ENCODE measurements at places on chromosomes 2 and 18.
A peak's percentile ranks its signal among the peaks of the same experiment; 100 is the strongest.

- DNase-seq, result no peak
These were observed 20.3 kb downstream of the INO80C start for GRCh38 chr18:35477497-35477896.

DNA sequence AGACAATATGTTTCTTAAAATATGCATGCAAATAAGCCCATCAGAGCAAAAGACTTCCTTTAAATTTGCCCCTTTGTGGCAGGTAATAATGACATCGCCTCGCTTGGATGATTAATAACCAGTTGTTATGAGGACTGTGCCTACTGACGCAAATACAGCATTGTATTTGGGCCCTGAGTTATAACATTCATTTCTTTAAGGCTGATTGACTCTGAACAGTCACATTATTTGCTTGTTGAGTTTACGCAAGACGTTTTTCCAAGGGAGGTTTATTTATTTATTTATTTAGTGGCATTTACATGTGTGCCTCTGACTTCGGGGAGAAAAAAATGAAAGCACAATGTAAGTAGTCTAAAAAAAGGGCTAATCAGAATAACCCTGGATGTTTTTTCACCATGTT, 88.3 kb downstream of the SLC8A1 start:
- no peak for DNase-seq

GRCh38 chr2:29769847-29770246, 151.5 kb downstream of the ALK start:
- DNase-seq, result no peak

DNA sequence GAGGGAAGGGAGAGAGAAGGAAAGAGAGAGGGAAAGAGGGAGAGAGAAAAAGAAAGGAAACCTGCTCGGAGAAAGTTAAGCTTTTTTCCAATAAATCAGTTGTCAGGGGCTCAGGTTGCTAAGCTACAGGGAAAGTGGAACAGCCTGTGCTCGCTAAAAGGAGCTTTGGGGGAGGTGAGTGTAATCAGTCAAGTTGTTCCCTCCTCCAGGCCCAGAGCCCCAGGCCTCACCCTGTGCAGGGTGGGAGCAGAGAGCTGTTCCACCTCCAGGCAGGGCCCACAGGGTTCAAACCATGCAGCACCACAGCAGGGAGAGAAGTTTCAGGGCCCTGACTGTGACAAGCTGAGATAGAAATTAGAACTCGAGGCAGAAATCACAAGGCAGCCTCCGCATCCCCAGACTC, 56.4 kb upstream of the PPP1CB start:
- peak; percentile 80 for DNase-seq

GRCh38 chr2:222303828-222304736, 5.3 kb upstream of the PAX3 start:
- DNase-seq, result no peak

GRCh38 chr18:6605115-6605869, 124.2 kb upstream of the ARHGAP28 start:
- no peak for DNase-seq

GRCh38 chr2:17646081-17646554, 105.6 kb downstream of the VSNL1 start:
- DNase-seq, result peak; percentile 40

- no peak for DNase-seq
These were observed 4.9 kb upstream of the IL1B start for GRCh38 chr2:112841295-112842044.

GRCh38 chr2:23662941-23663920, 263.7 kb downstream of the ATAD2B start:
- no peak for DNase-seq

GRCh38 chr18:61335684-61336555, 2.7 kb downstream of the CDH20 start:
- no peak for DNase-seq

DNA sequence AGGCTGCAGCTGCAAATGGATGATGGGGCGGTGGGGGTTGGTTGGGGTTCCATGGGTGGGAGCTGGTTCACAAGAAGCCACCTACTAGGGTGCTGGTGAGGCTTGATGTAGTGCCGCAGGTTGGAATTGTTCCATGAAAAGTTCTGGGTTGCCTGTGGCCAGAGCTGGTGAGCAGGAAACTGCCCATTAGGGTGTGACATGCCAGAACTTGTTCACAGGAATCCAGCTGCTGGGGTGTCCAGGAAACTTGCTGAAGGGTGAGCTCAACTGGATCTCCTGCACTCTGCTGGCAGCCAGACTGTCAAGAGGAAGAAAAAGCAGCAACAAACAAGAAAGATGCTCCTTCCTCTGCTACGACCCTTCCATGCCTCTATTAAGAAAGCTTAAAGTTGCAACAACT, 48.8 kb downstream of the MAP3K20 start:
- DNase-seq, result no peak

GRCh38 chr18:363301-364085, 95.6 kb upstream of the THOC1 start:
- DNase-seq, result no peak

DNA sequence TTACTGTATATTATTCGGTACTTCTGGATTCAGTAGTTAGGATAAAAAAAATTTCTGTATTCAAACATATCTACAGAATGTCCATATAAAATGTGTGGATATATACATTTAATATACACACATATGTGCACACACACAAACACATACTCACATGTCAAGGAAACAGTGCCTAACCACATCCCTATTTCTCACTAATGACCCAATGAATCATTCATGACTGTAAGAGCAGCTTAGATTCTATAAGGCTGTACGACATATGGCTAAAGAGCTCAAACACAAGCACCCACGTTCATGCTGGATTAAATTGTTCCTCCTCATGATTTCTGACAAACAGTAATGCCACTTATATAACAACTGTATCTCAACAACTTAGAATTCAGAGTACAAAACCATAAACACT, 457.3 kb downstream of the ADCYAP1 start:
- DNase-seq, result peak; percentile 22

DNA sequence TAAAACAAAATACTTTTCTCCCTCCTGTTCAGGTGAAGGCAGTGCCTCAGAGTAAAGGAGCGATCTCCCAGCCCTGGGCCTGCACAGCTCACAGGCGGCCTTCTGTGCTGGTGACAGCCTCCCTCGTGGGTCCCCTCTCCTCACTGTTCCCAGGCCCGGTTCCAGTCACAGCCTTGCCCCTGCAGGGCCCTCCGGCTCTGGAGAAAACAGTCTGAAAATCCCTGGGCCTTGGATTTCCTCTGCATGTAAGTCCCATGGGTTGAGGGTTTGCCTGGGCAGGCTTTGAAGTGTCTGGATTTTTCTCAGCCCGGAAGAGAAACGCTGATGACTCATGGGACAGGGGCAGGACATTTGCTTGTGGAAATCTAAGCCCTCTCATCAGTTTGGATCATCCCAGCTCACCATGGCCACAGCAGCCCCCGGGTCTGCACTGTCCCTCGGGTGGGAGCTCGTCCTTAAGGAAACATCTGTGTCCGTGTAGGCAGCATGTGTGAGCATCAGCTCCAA, 186.1 kb upstream of the RAB12 start:
- DNase-seq, result no peak

DNA sequence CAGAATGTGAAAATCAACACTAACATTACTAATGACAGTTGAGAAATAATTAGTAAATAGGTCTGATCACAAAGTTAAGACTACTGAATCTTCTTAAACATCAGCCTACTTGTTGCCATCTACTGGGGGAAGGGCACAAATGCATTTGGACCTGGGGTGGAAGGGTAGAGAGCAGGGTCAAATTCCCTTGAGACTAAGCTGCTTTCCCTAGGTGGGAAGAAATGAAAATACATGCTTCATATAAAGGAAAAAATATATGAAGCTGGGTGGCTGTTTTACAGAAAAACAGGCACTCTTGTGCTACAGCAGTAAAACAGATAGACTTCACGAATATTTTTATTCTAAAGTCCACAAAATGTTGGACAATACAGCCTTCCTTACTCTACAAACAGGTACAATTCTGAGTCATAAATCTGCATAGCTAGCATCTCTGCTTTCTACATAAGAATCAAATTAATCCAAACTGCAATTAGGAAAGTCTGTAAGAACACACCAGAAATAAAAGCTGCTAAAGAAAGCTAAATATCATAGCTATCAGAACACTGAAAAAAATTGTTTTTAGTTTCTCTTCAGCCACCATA, 10.9 kb downstream of the TRIP12 start:
- peak; percentile 52 for DNase-seq

GRCh38 chr2:48883661-48884060, 128.1 kb upstream of the LHCGR start:
- DNase-seq, result peak; percentile 67

GRCh38 chr18:5720132-5720531, 175.2 kb downstream of the TMEM200C start:
- no peak for DNase-seq

GRCh38 chr2:2942225-2942624, 435.4 kb downstream of the EIPR1 start:
- no peak for DNase-seq

GRCh38 chr18:44996261-44996660, 315.6 kb downstream of the SETBP1 start:
- DNase-seq, result no peak

DNA sequence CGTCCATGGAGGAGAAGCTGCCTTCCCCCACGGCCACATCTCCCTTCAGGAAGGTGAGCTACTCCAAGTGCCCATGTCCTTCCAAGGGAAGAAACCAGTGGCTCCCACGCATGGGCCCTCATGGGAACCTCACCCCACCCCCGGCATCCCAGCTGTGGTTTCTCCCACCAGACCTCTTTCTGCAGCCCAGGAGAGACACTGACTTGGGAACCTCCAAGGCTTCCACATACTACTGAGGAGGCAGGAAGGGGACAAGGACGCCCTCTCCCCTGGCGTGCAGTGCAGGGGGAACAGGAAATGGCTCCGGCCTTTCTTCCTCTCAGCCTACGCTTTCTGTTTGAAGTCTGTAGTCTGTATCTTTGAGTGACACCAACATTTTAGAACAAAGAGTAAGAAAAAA, 104.5 kb upstream of the EPC2 start:
- DNase-seq, result no peak

DNA sequence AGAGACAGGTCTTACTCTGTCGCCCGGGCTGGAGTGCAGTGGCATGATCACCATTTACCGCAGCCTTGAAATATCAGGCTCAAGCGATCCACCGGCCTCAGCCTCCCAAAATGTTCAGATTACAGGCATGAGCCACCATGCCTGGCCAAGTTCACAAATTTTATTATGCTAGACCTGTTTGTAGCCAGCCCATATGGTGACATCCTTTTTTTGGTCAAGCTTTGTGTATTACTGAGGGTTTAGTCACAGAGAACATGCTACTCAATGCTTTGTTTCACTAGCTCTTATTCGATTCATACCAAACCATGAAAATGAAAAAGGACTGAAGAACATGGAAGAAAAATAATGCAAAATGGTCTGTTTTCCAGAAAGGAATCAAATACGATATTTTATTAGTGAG, 41.4 kb downstream of the DGKD start:
- no peak for DNase-seq

DNA sequence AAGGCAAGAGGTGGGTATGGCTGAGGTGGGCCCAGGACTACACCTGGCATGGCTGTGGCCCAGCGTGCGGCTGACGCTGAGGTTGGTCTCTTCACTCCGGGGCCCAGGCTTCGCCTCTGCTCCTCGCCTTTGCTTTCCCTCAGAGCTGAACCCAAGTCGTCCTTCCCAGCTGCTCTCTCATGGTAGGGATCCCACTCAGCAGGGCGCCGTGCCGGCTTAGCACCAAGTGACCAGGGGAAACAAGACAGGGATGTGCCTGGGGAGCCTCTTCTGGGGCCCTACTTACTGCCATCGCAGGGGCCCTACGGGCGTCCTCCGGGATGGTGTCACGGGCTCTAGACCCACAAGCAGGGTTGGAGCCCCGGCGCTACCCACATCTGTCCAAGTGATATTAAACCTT, 138.1 kb upstream of the ALKAL2 start:
- no peak for DNase-seq

GRCh38 chr18:4286256-4286655, 168.9 kb downstream of the DLGAP1 start:
- DNase-seq, result no peak

DNA sequence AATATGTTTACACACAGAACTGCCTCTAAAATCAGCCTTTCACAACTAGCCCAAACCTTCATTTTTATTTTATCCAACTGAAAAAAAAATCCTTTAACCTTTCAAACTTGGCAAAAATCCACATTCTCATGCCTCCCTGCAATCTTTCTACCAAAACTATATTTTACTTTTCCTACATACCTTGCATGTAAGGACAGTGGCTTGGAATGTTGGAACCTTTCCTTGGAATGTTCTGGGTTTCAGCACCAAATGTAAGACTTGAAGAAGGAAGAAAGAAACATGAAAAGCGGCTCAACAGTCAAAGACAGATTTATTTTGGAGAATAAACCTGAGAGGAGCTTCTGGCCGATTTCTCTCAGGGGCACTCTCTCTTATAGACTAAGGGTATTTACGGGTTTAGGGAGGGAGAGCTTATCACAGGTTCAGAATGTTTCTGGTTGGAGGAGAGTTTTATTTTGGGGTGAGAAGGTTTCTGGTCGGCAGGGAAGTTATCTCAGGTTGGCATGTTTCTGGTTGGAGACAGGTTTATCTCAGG, 79.7 kb downstream of the RRM2 start:
- DNase-seq, result no peak

GRCh38 chr2:72399879-72400278, 252.2 kb upstream of the CYP26B1 start:
- no peak for DNase-seq

DNA sequence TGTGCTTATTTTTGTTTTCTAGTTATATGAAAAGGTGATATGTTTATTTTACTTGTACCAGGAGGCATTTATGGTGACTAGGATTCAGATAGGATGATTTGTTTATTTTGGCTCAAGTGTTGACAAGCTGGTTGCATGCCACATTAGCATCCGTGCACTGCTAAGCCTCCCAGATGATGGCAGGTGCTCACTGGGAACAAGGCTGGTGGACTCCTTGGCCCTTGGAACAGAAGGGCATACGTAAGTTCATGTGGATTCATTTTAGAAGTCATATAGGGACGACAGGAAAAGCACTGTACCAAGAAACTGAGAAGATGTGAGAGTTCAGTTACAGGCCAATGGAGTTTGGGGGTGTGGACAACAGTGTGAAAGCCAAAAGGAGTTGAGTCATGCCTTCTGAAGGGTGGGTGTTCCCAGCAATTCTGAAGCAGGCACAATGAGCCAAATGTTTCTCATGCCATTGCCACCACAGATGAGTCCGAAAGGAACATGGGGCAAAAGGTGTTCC, 166.2 kb downstream of the PHLPP1 start:
- no peak for DNase-seq

DNA sequence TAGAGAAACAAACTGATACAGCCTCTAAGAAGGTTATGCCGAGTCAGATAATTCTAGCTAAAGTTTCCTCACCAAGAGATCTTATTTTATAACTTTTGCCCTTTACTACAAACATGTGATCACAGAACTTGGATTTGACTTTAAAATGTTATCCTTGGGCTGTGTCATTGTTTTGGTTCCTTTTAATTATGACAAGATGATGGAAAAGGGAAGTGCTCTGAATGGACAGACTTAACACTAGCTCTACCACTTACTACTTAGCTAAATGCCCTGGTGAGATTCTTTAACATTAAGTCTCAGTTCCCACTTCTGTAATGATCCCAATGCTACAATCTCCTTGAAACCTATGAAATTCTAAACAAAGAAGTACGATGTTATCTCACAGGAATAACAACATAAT, 69.9 kb downstream of the RTTN start:
- no peak for DNase-seq
